ENCODE measurements at places on chromosomes 5 and 9. TPM values are rescaled to one million over a fixed set of nuclear protein-coding genes. Genes with fewer than 3 reads are reported as not detected.

- no peak for DNase-seq
Measured at GRCh38 chr9:38681747-38682227, 38.1 kb downstream of the FAM240B start.

DNA sequence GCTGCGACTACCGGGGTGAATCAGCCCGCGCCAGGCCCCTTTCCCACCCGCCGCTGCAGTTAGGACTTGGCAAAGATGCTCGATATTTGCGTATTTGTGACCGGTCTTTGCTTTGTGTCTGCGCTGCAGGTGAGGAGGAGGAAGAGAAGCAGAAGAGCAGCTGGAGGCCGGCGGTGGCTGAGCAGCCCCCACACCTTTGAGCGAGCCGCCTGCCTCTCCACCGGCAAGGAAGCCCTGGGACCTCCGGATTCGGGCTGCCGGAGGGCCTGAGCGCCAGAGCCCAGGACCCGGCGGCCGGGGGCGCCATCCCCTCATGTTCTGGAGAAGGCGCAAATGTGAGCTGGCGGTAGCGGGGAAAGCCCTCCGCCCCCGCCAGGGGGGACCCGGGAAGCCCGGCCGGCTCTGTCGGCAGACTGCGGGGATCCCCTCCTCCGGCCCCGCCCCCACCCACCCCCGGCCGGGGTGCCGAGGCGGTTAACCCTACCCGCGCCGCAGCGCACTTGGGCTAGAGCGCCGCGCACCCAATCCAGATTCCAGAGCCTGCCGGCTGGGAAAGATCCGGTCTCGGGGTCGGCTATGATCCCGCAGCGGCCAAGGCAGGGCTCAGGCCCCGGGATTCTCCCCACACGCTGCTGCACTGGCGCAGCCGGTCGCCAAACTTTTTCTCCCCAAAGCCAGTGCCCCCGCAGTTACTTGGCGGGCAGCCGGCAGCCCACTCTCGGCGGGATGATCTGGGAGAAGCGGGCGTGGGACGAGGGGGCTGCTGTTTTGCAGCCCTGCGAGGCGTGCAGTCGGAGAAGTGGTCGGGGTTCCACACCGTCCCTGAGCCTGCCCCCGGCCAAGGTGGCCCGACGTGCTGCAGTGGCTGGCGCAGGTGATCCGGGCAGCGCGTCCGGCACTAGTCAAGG lies 800 bp upstream of the KCNN2 start:
- no peak for DNase-seq

DNA sequence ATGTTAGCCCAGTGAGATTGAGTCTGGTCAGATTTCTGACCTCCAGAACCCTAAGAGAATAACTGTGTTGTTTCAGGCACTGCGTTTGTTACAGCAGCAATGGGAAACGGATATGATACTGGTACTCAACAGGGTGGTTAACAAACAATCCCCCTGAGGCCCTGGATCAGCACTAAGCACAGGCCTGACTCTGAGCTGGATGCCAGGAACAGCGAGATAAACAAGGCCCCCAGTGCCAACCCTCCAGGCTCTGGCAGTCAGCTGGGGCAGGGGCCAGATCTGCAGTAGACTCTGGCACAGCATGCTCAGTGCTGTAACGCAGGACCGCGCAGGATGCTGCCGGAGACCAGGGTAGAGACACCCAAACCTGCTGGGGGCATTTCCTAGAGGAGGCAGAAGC lies 22.1 kb downstream of the CPLX2 start:
- DNase-seq: no peak

GRCh38 chr9:13082796-13083195 lies 196.7 kb downstream of the MPDZ start:
- no peak for DNase-seq

DNA sequence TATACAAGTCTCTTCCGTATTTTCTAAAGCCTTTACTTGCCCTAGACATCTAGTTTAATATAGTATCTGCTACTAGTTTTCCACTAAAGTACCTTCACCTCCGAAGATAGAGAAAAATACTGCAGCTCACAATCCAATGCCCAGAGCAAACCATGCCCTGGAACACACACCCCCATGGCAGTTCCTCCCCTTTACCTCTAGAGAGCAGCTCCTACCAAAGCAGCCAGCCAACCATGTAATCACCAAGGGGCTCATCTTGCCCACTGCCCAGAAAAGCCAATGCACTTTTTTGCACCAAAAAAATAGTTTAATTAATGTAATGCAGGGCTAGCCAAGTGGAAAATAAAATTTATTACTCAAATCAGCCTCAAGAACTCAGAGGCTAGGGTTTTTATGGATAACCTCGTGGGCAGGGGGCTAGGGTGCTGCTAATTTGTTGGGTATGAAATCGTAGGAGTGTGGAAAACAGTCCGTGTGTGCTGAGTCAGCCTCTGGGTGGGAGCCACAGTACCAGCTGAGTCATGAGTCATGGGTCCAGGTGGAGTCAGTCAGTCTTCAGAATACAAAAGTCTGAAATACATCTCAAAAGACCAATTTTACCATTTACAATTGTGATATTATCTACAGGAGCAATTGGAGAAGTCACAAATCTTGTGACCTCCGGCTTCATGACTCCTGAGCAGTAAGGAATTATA lies 120.1 kb upstream of the ACO1 start:
- DNase-seq: no peak

GRCh38 chr9:86669422-86669821 lies 277.9 kb downstream of the GAS1 start:
- DNase-seq: no peak

DNA sequence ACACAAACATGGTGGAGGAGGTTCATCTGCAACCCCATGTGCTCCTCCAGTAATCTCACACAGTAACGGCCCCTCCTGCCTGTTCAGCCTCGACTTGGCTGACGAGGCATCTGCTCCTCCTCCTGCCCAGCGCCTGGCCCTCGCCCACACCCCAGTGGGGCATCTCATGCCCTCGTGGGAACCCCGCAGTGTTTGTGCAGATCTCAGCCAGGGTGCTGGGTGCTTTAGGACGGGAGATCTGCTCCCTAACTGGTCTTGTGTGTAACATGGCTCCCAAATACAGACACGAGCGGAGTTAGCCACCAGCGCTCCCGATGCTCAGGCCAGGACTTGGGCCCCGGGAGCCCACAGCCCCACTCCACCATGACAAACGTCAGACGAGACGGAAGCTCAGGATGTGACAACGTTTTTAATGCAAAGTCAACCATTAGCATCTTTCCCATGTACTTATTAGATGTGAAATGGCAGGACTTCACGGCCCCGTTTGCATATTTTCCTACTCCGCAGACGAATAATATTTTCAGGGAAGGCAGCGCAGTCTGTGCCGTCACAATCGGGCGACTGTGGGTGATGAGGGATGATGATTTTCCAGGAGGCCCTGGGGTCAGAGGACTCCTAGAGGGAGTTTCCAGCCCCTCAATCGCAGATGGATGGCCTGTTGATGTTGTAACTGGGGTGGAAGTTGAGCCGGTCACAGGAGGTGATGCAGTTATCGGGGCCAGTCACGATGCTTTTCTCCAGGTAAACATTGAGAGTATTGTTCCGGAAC lies 5.5 kb upstream of the MRPS2 start:
- DNase-seq: no peak

DNA sequence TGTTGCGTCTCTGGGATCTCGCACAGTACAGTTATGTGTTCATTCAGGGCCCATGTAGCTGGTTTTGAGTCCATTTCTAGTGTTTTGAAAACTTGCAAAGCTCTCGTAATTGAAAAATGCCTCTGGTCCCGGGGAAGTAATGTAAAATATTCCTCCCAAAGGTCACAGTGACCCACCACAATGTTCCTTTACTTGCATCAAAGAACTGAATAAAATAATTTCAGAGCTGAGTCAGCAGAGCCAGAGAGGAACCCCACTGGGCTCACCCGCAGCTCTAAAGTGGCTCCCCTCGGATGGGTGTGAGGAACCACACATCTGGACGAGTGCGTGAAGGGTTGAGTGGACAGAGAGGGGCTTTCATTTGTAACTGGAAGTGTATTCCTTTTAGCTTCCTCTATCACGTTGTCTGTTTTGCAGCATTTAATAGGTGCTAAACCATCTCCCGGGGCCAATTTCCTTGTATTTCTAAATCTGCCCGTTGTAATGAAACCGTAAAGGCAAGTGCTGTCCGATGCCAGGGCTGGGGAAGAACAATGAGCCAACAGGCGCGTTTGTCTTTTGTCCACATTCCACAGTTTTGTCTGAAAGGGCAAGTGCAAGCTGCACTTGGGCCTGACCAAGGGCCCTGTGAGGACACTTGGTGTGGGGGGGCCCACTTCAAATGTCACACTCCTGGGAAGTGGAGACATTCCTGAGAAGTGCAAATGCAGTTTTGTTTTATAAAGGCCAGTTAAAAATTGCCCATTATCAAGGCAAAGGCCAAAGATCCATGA lies 29.9 kb downstream of the COL5A1 start:
- DNase-seq: no peak

GRCh38 chr9:87816036-87816435 lies 66.6 kb upstream of the SPATA31E1 start:
- no peak for DNase-seq

GRCh38 chr5:33319841-33320240 lies 120.9 kb upstream of the TARS1 start:
- DNase-seq: no peak

DNA sequence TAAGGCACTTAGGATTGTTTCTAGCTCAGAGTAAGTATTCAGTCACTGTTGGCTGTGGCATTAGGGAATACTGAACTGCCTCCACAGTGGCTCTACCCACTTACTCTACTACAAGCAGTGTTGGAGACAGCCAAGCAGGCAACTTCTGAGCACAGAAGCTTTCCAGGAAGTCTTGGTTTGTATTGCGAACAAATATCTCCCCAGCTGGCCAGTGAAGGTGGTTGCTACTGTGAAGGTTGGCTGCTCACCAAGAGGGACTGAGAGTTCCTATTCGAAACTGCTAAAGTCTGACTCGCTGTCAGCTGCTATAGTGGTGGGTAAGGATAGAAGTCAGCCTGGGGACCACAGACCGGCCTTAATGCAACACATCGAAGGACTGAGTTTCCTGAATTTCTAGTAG lies 319.1 kb downstream of the KIF4B start:
- DNase-seq: no peak

GRCh38 chr5:73486119-73486899 lies 11.9 kb upstream of the BTF3 start:
- no peak for DNase-seq

- no peak for DNase-seq
Measured at GRCh38 chr5:141657404-141657803, 6.2 kb upstream of the FCHSD1 start.

DNA sequence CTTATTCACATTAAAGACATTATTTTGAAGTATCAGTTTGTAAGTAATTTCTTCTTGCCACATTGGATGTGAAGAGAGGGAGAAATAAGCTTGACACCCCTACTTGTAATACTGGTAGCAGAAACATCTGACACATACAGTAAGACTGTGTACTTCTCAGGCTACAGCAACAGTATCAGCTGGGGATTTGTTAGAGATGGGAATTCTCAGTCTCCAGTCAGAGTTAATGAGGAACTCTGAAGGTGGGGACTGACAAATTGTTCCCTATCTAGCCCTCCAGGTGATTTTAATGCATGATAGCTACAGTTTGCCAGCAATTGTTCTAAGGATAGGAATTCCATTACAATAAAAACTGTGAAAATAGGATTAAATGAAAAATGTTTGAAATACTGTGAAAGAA lies 524.8 kb downstream of the PRR16 start:
- no peak for DNase-seq

DNA sequence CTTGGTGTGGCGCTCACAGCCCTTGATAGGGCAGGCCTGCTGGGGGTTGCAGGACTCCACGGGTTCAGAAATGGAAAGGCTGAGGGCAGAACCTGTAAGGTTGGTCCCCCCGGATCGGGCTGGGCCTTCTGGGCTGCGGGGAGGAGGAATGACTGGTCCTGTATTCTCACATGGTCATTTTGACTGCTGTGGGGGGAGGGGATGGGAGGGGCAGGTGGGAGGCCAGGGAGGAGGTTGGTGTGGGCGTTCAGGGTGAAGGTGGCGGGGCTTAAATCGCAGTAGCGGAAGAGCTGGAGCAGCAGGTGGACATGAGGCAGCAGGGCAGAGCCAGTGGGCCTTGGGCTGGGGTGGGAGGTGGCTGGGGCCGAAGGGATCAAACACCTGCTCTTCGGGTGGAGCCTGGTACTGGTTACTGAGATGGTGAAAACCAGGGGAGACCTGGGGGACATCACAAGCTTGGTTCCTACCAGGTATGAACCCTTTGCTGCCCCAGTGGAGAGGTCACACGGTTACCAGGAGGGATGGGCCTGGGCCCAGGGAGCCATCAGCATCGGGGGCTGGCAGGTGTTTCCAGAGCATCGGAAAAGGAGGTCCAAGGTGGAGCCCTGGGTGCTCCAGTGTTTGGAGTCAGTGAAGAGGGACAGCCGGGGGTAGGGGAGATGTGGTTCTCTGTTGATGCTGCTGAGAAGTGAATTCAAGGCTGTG lies 1.8 kb downstream of the MRPS2 start:
- DNase-seq: no peak

- no peak for DNase-seq
Measured at GRCh38 chr5:164868761-164869160, 1363.3 kb downstream of the MAT2B start.

- no peak for DNase-seq
Measured at GRCh38 chr5:179373101-179373934, 28.1 kb upstream of the ADAMTS2 start.

DNA sequence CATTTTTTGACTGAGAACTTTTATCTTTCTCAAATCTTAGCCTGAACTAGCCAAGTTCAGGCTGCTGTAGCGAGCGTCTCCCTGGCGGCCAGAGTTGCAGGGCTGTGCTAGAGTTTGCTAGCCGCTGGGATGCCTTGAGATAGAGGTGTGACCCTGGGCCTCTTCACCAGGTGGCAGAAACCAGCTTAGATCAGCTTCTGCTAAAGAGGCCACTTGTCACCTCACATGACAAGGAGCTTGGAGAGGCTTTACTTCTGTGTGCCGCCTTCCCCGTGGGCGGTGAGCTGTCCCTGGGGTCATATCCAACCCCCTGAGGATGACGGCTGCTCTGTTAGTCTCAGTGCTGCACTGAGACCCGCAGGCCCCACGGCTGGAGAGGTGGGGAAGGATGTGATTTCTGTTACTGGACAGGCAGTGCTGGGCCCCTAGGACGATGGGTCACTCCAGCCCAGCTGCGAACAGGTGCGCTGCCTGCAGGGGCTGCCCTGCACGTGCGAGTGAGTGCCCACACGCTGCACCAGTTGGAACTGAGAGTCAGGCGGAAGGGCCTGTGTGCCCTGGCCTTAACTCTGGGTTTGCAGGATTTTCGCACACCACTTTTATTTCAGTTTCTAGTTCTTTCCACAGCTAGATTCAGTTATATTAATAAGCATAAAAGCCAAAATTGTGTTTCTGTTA lies 63.8 kb downstream of the EHMT1 start:
- DNase-seq: no peak

The SPATA31A5 gene
- total RNA-seq: not detected

The FAM78A gene
- total RNA-seq: 70.3 TPM

The CATSPER3 gene
- 0.27 TPM for total RNA-seq

The FBP2 gene
- total RNA-seq: not detected

The CKMT2 gene
- 0.27 TPM for total RNA-seq

The ADAMTS13 gene
- 1.6 TPM for total RNA-seq

The PAIP2 gene
- 70.6 TPM for total RNA-seq

The SHOC1 gene
- total RNA-seq: not detected

The IFNA2 gene
- not detected for total RNA-seq

The SPATA24 gene
- total RNA-seq: 2.2 TPM

The C6 gene
- not detected for total RNA-seq

The LURAP1L gene
- total RNA-seq: 0.27 TPM

The PPP1R2B gene
- not detected for total RNA-seq

The CTXN3 gene
- total RNA-seq: not detected

The CEMIP2 gene
- 22.9 TPM for total RNA-seq
